ENCODE measurements at places on chromosomes 12 and 14. TPM values are rescaled to one million over a fixed set of nuclear protein-coding genes. Genes with fewer than 3 reads are reported as not detected.

The CLEC1B gene
- not detected for total RNA-seq

The TOMM20L gene
- not detected for total RNA-seq

The PLEKHG7 gene
- total RNA-seq, result not detected

- H3K4me1 ChIP-seq, result no peaks in the 10 kb centered on the region
- no peak overlapping the region for H3K4me3 ChIP-seq
- H3K27ac ChIP-seq, result no peak overlapping the region
- H3K27me3 ChIP-seq, result peaks cover 45% of the 10 kb centered on the region
- no peaks in the 10 kb centered on the region for H3K36me3 ChIP-seq
- DNase-seq, result no peak
Measured at GRCh38 chr12:113102811-113103210, 32.8 kb downstream of the RASAL1 start.

The GLS2 gene
- total RNA-seq, result 3.3 TPM

- no peaks in the 10 kb centered on the region for H3K36me3 ChIP-seq
- DNase-seq, result no peak
- H3K4me1 ChIP-seq, result no peaks in the 10 kb centered on the region
- no peak overlapping the region for H3K4me3 ChIP-seq
- H3K27me3 ChIP-seq, result peaks cover 37% of the 10 kb centered on the region
Measured at GRCh38 chr12:130336723-130337487, 782 bp upstream of the PIWIL1 start.

The ZNF385A gene
- 5.6 TPM for total RNA-seq

Measured in sigmoid colon (tissue), 7 donors.